Esophagus mucosa (tissue), 1 donor: ENCODE measurements at places on chromosomes 7 and 10. TPM values are rescaled to one million over a fixed set of nuclear protein-coding genes. Genes with fewer than 3 reads are reported as not detected.
A peak's percentile ranks its signal among the peaks of the same experiment; 100 is the strongest.

DNA sequence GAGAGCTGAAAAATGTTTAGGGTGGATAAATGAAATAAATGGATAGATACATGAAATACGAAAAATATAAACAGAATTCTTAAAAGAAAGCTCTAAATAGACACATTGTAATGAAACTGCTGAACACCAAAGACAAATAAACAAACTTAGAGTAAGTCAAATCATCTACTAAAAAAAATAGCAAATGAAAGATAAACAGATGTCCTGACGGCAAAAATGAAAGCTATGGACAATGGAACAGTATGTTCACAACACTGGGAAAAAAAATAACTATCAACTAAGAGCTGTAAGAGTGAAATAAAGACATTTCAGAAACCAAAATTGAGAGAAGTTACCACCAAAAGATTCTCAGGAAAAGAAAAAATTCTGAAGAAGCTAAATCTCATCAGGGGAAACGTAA is 106.1 kb downstream of the SGMS1 start:
- ATAC-seq: no peak

CLCN1 gene
- total RNA-seq: 0.68 TPM

GRCh38 chr7:80124526-80125264 is 9.9 kb upstream of the GNAI1 start:
- no peak for ATAC-seq

SUN3 gene
- total RNA-seq: not detected

GRCh38 chr10:122019414-122019975 is 30.5 kb downstream of the TACC2 start:
- ATAC-seq: peak; percentile 94

GRCh38 chr7:131949659-131950058 is 393.2 kb upstream of the PODXL start:
- no peak for ATAC-seq

DNA sequence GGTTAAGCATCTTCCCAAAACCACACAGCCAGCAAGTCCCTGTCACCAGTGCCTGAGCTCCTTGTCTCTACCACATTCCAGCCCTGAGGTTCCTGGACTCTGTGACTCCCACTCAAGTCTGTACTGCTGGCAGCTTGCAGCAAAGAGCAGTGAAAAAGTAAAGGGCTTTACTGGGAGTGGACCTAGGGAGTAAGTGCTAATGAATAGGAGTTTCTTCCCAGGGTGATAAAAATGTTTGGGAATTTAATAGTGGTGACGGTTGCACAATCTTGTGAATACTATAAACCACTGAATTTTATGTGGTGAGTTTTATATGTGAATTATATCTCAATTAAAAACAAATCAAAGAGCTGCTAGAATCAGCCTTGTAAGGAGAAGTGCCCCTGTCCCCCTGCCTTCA is 22.6 kb downstream of the HSPA12A start:
- ATAC-seq: no peak

DNA sequence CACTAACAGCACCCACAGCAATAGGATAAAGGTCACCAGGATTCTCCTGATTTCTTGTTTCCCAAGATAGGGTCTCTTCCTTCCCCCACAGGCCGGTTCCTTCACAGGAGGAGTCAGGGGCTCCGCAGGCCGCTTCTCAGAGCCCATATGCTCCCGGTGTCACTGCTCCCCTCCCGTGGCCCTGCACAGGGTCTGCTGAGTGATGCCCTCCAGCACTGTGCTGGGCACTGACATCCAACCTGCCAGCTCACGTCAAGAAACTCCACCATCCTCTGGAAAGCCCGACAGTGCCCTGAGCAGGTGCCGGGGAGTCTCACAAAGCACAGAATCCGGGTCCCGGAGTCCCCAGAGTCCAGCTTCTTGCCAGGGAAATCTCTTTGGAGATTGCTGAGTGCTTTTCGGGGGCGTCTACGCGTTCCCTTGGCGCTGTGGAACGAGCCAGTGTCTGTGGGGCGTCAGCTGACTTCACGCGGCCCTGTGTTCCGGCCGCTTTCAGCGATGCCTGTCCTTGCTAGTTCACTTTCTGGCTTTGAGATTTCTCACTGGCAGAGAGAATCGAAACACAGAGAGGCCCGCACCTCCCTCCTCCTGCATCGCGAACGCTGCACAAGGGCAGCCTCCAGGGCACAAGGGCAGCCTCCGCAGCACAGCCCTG is 567.5 kb downstream of the DNAJB6 start:
- no peak for ATAC-seq

GRCh38 chr7:24659505-24659904 is 86.3 kb downstream of the PALS2 start:
- no peak for ATAC-seq

DNA sequence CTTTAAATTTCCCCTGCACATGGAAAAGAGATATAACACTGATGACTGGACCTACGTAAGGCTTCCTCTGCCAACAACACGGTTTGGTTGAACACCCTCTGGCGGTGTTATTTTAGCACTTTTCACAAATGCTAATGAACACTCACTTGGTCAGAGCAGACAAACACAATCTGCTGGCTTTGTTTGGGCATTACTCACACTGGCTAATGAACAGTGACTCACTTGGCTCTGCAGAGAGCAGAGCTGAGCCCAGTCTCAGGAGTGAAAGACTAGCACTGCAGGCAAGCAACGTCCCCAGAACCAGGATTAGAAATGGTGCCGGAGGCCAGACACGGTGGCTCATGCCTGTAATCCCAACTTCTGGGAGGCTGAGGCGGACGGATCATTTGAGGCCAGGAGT is 430.8 kb downstream of the PLXNA4 start:
- ATAC-seq: peak; percentile 94

DNA sequence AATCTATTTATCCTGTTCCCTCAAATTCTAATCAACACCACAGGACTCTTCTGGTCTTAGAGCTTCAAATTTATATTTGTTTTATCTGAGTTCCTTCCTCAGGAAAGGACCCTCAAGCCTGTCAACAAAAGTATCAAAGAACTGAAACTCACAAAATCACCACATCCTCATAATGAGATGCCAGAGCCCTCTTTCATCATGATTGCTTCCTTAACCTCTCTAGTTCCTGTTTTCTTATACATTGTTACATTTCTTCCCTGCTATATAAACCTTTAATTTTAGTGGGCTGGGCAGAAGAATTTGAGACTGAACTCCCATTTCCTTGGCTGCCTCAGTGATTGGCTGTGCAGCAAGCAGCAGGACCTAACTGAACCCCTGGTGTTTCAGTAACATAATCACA is 189.7 kb downstream of the ZNF248 start:
- ATAC-seq: no peak

DNA sequence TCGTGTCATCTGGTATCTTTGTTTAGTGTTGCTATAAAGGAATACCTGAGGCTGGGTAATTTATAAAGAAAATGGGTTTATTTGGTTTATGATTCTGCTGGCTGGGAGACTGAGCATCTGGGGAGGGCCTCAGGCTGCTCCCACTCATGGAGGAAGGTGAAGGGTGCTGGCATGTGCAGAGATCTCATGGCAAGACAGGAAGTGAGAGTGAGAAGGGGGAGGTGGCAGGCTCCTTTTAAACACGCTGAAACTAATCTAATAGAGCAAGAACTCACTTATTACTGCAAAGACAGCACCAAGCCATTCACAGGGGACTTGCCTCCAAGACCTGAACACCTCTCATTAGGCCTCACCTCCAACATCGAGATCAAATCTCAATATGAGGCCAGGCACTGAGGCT is 11.3 kb downstream of the OIT3 start:
- no peak for ATAC-seq

- no peak for ATAC-seq
Measured at GRCh38 chr7:46852795-46853194, 729.1 kb downstream of the TNS3 start.

DNA sequence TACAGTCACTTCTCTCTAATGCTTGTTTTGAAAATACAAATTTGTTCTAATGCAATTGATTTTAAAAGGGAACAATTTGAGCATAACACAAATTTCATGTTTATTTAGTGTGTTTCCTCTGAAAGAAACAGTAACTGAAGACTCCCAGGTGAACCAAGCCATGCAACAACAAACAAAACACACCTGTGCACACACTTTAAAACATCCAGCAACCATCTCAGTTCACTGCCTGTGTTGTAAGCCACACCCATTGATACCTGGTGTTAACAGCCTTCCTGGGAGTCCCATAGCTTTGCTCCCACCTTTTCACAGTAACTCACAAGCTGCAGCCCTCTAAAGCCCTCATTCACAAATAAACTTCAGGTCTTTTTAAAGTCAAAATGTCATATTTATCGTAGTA is 89.3 kb downstream of the DOCK4 start:
- no peak for ATAC-seq

- ATAC-seq: peak; percentile 74
Measured at GRCh38 chr10:112565434-112566053, 118.5 kb downstream of the VTI1A start.

DNA sequence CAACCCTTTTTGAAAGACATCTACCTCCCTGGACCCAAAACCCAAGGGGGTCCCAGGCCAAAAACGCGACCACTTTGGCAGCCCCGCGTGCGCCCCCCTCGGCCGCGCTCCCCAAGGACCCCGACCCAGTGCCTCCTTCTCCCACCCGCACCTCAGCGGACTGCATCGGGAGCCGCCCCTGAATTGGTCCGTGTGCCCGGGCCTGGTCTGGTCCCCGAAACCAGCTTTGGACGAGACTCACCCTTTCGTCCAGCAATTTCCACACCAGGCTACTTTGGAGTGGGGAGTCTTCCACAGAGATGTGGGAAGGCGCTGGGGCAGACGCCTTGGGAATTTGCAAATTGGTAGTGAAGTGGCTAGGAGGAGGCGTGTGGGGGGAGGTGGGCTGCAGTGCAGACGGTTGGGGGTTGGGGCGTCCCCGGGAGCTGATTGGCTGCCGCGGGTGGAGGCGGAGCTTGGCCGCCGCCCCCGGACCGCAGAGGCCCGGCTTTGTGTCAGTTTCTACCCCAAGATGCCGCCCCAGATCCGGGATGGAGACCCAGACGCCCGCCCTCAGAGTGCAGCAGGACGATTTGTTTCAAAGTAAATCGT is 16.9 kb downstream of the TCAF1 start:
- ATAC-seq: peak; percentile 29

GRCh38 chr7:123769371-123769770 is 20.6 kb upstream of the WASL start:
- peak; percentile 73 for ATAC-seq

DNA sequence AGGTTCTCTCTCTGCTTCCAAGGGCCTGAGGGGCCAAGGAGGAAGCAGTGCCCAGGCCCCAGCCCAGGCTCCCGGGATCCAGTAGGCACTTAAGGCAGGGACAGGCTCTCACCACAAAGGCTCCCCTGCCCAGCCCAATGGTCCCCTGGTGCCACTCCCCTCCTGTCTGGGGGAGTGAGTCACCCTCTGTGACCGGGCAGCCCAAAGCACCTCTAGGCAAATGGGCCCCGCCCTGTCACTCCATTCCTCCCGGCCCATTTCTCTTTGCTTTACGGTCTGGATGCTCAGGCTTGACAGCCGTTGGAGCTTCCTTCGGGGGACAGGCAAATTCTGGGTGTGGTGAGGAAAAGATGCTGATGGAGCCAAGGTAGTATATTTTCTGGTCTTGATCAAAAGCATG is at the start of gene CALHM3:
Gene CALHM3, minus strand, starts transcription at position 106 of the 400 bp plus-strand sequence. CDS start 208 bp downstream, outside the sequence.
- ATAC-seq: peak; percentile 92

DNA sequence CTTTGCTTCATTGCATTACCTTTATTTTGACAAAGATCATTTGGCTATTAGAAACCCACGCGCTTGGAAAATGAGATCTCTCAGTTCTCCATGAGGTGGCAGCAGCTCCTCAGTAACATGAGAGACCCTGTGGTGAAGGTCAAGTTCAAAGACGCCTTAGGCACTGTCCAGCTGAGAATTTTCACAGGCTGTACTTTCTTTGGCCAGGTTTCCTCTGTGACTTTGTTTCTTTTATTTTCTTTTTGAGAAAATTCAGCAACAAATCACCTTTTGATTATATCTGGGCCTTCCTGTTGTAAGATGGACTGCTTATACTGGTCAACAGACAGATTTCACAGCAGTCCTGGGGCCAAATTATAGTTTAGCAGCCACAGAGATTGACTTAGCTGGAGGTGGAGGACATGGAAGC is 54.5 kb downstream of the RAB18 start:
- ATAC-seq: peak; percentile 60

GRCh38 chr10:124062390-124062789 is 31.0 kb downstream of the CHST15 start:
- no peak for ATAC-seq

- no peak for ATAC-seq
Measured at GRCh38 chr7:54336800-54337199, 205.4 kb upstream of the VSTM2A start.

- ATAC-seq: no peak
Measured at GRCh38 chr10:132727411-132727810, 58.5 kb downstream of the NKX6-2 start.

DNA sequence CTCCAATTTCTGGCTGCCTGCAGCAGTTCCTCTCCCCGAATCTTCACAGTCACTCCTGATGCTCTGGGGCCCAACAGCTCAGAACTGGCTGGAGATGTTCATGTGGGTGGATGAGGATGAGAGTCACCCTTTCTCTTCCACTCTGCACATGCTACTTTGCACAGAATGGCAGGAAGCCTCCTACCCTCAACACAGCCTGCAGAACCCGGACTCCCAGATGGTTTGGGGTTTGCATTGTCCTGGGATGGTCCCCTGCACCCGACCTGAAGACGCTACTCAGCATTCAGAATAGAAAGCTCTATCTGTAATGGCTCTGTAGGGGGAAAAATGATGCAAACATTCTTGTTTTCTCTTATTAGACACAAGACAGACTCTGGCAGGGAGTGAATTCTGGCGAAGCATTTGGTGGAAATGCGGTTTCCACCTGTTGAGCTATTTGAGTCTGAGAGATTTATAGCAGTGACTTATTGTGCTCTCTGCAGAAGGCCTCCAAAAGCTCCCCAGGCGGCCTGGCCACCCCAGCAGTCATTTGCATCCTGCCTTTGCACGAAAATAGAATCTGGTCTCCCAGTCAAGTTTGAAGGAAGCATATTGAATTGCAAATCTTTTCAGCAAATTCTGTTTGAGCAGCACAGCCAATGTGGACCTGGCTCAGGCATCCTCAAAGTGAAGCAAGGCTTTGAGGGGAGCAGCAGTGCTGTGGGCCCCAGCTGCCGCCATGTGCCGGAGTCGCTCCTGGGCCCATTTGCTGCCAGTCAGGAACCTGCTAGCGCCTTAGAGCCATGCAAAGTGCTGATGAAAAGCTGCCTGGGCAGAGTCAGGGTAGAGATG is 309.3 kb downstream of the TCERG1L start:
- no peak for ATAC-seq

- ATAC-seq: no peak
Measured at GRCh38 chr10:120041807-120042559, 149.5 kb downstream of the SEC23IP start.
